ENCODE measurements at places on chromosomes 11 and 22. TPM values are rescaled to one million over a fixed set of nuclear protein-coding genes. Genes with fewer than 3 reads are reported as not detected.

APOBEC3B gene
- 0.90 TPM for total RNA-seq

CCDC89 gene
- 7.9 TPM for total RNA-seq

OSBP2 gene
- 1.3 TPM for total RNA-seq

MS4A3 gene
- not detected for total RNA-seq

CNIH2 gene
- not detected for total RNA-seq

CYB5R2 gene
- 11.2 TPM for total RNA-seq

OR8B12 gene
- not detected for total RNA-seq

LINC01488 gene
- total RNA-seq: not detected

MYOD1 gene
- total RNA-seq: not detected

DEPDC5 gene
- 17.7 TPM for total RNA-seq

IRAG1 gene
- 17.6 TPM for total RNA-seq

OR2D2 gene
- not detected for total RNA-seq

MS4A4A gene
- total RNA-seq: not detected

PKP3 gene
- total RNA-seq: 1.3 TPM

EXPH5 gene
- 1.1 TPM for total RNA-seq

KCNQ1 gene
- total RNA-seq: not detected

POU2AF2 gene
- not detected for total RNA-seq

LARGE2 gene
- not detected for total RNA-seq

CCDC87 gene
- total RNA-seq: 0.45 TPM

POLDIP3 gene
- total RNA-seq: 34.1 TPM
